ENCODE measurements at places on chromosomes 11 and 22.

GRCh38 chr22:31995046-31995445, 48.0 kb upstream of the SLC5A1 start:
- no peak for DNase-seq

DNA sequence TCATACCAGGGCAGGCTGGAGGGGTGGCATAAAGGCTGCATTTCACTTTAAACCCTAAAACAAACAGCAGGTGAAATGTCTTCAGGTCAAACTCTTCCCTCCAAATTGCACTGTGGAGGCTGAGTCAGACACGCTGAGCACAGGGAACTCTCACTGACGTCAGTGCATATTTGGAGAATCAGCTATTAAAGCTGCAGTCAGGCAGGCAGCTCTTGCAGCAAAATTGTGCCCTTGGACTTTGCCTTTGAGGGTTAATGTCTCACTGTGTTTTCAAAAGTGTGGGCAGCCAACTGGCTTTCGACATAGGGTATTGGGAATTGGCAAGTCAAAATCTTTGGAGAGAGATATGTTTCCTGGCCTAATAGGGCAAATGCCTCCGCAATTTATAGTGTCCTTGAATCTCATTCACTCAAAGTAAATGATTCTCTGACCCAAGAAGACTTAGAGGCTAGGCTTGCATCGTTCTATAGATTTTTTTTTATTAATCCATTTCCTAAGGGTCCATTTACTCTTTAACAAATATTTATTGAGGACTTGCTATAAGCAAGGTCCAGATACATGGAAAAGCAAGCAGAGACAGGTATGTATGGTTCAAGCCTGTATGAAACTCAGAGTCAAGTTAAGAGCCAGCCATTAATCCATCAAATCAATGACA, 27.7 kb upstream of the SMCO4 start:
- no peak for DNase-seq

DNA sequence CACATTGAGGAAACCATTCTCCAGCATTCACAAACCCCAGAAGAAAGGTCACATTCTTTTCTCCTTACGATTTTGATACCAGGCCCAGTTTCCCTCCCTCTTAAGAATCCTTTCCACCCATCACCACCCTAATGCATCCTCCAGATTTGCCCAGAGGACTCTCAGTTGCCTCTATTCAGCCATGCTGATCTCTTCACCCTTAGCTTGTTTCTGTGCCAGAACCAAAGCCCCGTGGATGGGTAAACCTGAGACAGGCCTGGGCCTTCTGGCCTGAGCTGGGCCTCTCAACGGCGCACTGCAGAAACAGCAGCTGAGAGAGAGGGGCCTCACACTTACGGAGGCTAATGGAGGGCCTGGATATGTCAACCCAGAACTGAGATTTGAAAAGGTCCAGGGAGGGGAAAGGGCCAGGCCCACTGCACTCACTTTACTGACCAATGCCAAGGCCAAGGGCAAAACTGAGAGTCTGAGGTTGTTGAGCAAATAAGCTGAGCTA, 32.2 kb upstream of the OAF start:
- no peak for DNase-seq

GRCh38 chr11:128948583-128948982, 5.9 kb upstream of the TP53AIP1 start:
- DNase-seq: no peak

- DNase-seq: no peak
These were observed 68.9 kb upstream of the CAPRIN1 start for GRCh38 chr11:33982661-33983060.

- DNase-seq: no peak
These were observed 13.8 kb downstream of the GGT5 start for GRCh38 chr22:24230911-24231656.

- DNase-seq: no peak
These were observed 474.4 kb downstream of the INSC start for GRCh38 chr11:15589070-15589626.

GRCh38 chr11:9060700-9061111, 30.7 kb downstream of the SCUBE2 start:
- DNase-seq: no peak

DNA sequence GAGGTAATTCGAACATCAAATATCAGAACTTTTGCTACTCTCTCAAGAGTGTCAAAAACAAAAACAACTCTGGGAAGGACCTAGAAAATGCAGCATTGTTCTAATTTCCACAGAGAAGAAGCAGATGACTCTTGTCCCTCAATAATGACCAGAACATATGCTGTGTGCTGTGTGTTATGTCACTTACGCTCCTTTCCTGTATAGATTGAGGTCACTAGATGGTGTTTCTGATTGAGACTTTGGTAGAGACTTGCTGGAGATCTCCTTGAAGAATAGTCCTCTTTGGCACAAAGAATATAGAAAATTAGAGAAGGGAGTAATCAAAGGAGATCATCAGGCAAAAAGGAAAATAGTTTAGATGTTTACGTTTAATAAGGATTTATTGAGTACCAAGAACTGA, 2.3 kb upstream of the SIK3 start:
- no peak for DNase-seq

DNA sequence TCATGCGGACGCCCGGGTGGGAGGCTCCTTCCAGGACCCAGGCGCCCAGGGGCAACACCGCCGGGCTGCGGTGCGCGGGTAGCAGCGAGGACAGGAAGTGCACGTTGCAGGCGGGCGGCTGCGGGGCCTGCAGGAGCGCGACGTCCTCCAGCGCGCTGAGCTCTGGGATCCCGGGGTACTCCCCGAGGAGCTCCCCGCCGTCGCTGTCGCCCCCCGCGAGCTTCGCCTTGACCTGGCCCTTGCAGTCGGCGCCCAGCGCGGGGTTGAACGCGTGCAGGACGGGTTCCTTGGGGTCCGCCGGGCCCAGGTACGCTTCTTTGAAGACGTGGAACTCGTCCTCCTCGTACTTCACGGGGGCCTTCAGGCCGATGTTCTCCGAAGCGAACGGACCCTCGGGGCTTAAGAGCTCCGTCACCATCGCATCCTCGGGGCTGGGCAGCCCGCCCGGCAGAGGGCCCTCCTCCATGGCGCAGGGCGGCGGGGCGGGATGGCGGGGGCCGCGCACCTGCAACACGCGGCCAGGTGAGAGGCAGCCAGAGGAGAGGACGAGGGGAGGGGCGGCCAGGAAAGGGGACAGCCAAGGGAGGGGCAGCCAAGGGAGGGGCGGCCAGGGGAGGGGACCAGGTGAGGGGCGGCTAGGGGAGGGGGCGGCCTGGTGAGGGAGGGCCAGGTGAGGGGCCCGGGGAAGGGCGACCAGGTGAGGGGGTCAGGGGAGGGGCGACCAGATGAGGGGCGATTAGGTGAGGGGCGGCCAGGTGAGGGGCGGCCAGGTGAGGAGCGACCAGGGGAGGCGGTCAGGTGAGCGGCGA, 921 bp downstream of the TESMIN start:
- DNase-seq: no peak

- DNase-seq: no peak
These were observed 449 bp upstream of the TOM1 start for GRCh38 chr22:35299217-35299672.

- no peak for DNase-seq
These were observed 549.3 kb downstream of the BRD1 start for GRCh38 chr22:49278340-49278739.

- no peak for DNase-seq
These were observed 49.2 kb upstream of the OR4B1 start for GRCh38 chr11:48167380-48167779.

DNA sequence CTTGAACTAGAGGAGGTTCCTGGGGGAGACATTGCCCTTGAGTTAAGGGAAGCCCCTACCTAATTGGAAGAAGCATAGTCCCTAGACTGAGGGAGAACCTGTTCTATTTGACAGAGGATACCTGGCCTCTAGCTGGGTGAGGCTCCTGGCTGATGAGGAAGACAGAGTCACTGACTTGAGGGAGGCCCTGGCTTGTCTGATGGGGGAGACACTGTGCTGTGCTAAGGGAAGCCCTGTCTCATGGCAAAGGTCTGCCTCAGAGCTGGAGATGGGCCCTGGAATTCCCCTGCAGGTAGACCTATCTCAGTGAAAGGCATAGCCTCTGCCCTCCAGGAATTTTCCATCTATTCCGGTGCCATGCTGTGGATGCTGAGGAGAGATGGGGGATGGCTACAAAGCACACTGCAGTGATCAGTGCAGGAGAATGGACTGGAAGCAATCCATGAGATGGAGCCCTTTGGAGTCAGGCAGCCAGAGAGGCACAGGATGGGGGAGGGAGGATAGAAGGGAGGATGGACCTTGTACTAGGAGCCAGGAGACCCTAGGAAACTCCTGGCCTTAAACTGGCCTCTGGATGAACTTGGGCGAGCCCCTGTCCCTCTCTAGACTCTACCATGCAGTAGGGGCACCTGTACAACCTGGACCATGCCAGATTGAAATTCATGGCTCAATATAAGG, 39.9 kb downstream of the SLCO2B1 start:
- DNase-seq: no peak

DNA sequence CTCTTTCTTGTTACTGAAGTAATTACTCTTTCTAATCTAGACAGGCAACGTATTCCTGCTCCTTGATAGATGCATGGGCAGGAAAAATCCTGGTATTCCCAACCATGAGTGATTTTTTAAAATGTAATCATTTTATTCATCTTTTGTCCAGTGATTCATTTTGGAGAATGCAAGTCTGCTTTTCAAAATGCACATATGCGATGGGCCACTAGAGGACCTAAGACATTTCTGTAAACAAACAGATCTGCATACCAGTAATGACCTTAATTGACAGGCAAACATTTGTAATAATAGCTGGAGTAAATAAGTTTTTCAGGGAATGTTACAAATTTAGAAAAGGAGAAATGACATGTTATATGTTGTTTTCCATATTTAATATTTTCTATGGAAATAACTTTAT, 1167.6 kb downstream of the JRKL start:
- DNase-seq: no peak

- DNase-seq: no peak
These were observed 80.9 kb upstream of the OR9Q1 start for GRCh38 chr11:57942808-57943207.

DNA sequence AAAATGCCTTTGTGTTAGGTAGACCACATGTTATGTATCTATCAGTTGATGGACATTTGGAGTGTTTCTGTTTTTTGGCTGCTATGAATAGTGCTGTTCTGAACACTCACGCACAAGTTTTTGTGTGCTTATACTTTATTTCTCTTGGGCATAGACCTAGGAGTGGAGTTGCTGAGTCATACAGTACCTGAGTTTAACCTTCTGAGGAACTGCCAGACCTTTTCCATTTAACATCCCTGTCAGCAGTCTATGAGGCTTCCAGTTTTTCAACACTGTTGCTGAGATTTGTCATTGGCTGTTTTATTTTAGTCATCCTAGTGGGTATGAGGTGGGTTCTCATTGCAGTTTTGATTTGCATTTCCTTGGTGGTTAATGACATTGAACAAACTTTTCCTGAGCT, 4.4 kb downstream of the CTTN start:
- DNase-seq: no peak

DNA sequence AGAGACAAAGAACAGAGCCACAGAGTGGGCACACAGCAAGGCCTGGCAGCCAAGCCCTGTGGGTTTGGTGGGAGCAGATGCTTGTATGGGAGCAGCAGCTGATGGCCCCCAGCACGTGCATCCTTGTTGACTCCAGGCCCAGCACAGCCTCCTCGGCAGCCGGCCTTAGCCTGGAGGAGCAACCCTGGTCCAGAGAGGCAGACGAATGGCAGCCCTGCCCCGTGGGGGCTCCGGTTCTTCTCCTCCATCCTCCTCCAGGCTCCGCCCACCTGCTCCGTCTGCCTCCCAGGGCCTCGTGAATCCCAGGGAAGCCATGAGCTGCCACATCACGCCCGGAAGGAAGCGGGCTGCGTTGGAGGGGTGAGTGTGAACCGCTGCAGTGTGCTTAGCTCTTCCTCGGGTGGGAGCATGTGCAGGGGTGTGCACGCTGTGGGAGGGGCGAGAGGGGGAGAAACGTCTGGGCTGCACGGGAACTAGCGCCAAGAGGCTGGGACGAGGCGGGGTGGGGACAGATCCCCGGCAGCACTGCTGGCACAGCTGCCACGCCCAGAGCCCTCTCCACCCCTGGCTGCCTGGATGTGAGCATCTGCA, 36.3 kb upstream of the JAM3 start:
- DNase-seq: peak; percentile 73

- no peak for DNase-seq
These were observed 18.5 kb downstream of the RELT start for GRCh38 chr11:73394416-73395296.

- no peak for DNase-seq
These were observed 30.8 kb downstream of the CCDC90B start for GRCh38 chr11:83255366-83255765.

DNA sequence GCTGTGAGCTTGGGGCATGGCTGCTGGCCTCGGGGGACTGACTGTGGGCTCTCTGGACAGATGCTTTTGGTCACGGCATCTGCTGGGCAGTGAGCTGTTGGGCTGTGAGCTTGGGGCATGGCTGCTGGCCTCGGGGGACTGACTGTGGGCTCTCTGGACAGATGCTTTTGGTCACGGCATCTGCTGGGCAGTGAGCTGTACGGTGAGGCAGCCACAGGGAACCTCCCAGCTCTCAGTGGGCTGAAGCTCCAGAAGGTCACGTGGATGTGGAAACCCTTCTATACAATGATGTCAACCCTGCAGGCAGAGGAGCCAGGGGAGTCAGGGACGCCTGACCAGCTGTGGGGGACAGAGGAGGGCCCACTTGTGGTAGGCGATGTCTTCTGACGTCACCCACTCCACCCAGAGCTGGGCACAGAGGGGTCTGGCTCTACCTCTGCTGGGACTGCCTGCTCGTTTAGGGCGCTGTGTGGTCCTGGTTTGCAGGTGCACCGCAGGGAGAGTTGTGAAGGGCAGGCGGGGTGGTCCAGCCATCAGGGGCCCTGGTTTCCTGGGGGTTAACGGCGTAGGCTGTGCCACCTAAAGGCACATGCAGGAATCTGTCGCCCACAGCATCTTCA, 1331.3 kb downstream of the BRD1 start:
- no peak for DNase-seq

GRCh38 chr11:34050581-34051348, 766 bp upstream of the CAPRIN1 start:
- no peak for DNase-seq

DNA sequence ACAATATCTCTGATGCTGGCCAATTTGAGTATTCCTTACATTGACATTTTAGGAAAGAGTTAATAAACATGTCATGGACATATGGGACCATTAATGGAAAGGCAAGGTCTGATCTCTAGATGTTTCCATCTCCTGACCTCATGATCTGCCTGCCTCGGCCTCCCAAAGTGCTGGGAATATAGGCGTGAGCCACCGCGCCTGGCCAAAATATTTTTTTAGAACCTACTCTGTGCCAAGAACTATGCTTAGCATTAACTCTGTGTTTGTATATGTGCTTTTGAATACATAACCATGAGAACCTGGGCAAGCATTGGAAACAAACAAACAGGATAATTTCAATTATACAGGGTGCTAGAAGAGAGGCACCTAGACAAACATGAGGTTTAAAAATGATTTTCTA, 123.2 kb downstream of the ATG16L2 start:
- no peak for DNase-seq
